ENCODE measurements at places on chromosomes 1 and 21.

DNA sequence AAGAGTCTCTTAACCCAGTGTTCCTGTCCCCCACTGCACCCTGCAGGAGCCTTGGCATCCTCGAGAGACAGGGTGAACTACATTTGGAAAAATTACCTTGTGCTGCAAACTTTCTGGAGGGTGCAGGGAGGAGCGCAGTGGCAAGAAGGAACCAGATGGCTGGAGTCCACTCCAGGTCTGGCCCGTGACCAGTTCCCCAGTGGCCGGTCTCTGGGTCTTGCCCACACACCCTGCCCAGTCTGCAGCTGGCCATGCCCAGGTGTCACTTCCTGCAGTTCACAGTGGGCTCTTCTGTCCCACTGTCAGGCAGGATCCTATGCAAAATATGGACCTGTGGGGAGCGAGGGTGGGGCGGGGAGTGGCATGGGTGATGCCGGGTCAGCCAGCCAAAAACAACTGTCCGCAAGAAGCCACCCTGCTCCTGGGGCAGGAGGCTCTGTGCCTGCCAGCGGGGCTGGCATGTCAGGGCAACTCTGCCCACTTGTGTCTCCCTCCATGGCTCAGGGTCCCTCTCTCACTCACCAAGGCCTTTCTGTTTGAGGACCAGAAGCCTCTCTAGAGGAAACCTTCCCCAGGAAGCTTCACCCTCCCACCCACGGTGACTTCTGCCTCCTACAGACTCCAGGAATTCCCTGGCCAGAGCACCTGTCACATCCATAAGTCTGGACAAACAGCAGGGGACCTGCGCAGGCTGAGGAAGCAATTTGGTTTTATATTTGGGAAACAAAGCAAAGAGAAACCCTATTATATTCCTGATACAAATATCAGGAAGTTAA is 55.6 kb downstream of the KIF21B start:
- DNase-seq, result no peak

GRCh38 chr21:37118187-37118826 is 45.3 kb downstream of the TTC3 start:
- no peak for DNase-seq

GRCh38 chr1:227330279-227331076 is 12.2 kb upstream of the CDC42BPA start:
- DNase-seq, result no peak

DNA sequence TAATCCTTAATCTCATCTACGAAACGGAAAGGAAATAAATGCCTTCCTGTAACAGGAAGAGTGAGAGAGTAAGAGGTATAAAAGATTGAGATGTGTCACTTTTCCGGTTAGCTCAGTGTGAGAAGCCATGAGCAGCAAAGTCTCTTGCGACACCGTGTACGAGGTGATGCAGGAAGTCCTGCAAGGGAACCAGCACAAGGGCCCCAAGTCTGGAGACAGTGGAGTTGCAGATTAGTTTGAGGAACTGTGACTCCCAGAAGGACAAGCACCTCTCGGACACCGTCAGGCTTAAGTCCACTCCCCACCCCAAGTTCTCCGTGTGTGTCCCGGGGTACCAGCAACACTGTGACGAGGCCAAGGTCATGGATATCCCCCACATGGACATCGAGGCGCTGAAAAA is 592.3 kb upstream of the ADGRL2 start:
- no peak for DNase-seq

GRCh38 chr1:36992139-36992943 is 42.0 kb downstream of the GRIK3 start:
- no peak for DNase-seq

GRCh38 chr1:201807958-201808632 is 20.9 kb upstream of the IPO9 start:
- DNase-seq, result no peak

DNA sequence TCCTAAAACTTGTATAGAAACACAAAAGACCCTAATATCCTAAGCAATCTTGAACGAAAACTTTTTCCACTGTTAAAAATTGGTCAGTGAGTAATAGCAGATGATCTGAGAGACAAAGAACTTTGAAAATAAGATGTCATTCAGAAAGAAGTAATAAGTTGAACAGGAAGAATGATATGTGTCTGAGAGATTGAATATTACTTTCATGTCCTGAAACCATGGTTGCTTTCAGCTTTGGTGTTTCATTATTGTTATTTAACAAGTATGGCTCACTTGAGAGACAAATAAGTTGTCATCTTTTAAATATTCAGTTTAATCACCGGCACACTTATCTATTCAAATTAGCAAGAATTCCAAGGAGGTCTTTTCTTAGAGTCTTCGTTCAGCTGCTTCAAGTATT is 11.4 kb downstream of the PRKACB start:
- no peak for DNase-seq

DNA sequence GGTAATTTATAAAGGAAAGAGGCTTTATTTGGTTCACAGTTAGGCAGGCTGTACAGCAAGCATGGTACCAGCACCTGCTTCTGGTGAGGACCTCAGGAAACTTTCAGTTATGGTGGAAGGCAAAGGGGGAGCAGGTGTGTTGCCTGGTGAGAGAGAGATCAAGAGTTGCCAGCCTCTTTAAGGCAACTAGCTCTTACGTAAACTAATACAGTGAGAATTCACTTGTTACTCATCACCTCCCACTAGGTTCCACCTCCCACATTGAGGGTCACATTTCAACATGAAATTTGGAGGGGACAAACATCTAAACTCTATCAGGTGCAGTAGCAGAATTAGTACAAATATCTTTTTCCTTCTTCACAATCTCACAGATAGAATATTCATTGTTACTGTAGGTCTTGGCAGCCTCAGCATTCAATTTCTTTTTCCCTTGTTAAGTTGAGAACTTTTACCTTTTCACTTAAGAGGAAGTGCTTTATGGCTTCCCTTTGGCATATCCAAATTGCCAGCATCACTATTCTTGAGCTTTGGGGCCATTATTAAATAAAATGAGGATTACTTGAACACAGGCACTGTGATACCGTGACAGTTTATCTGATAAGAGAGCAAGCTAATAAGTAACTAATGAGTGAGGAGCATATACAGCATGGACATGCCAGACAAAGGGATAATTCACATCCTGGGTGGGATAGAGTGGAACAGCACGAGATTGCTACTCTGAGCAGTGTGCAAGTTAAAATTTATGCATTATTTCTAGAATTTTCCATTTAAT is 48.4 kb downstream of the MAGI3 start:
- no peak for DNase-seq

- DNase-seq, result no peak
Observed at GRCh38 chr1:226845624-226846023, 24.8 kb upstream of the PSEN2 start.

DNA sequence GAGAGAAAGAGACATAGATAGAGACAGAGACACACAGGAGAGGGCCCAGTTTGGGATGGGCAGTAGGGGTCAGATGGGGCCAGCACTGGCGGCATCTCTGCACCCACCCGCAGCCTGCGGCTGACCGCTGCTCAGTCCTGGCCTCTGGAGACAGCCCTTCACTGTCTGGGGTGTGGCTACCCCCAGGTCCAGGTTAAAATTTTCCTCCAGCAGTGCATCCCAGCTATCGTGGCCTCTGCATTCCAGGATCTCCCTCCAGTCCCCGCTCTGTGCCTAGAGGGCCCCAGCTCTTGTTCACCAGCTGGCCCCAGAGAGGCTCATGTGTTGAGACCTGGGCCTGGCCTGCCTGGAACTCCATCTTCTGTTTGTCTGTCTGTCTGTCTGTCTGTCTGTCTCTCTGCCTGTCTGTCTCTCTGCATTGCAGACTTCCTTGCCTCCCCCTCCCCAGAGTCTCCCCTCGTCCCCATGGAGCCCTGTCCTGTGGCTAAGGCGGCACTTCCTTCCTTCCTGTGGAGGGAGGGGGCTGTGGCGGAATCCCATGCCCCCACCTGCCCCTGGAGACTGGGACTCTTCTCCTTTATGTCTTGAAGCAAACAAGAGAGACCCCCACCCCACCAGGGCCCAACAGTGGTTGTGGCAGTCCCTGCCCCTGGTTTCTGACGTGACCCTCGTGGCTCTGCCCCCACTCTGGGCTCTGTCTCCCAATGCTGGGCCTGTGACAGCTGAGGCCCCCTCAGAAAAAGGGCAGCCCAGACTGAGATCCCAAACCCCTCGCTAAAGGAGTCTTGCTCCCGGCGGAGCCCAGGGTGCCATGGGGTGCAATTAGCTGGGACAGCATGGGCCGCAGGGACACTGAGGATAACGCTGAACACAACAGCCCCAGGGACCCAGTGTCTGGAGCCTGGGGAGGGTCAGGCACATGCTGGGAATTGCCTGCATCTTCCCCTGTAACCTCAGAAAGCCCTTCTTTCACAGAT is 241.8 kb downstream of the NPHP4 start:
- DNase-seq, result no peak

GRCh38 chr1:1875932-1876331 is 15.0 kb downstream of the GNB1 start:
- no peak for DNase-seq

- DNase-seq, result peak; percentile 43
Observed at GRCh38 chr1:56527548-56528302, 51.6 kb downstream of the PLPP3 start.

DNA sequence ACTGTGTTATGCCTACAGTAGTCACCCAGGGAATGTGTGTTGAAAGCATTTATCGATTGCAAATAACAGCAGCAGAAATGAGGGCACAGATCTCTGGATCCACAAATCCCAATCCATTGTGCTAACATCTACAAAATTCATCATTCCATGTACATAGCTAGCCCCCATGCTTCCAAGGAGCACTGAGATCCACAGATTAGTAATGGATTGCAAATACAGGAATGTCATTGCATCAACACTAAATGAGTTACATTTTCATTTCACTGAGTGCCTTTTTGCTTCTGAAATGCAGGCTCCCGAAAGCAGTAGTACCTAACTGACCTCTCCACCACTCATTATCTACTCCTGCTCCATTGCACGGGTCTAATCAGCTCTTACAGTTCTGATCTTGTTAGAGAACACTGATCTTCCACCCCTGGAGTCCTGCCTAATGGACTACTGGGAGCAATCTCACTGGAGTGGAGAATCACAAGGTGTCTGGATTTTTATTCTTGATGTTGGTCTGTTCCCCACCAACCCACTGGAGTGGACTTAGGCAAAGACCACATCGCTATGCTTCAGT is 30.5 kb downstream of the ASTN1 start:
- DNase-seq, result peak; percentile 96

GRCh38 chr1:47830021-47830420 is 167.2 kb downstream of the TRABD2B start:
- no peak for DNase-seq

- DNase-seq, result peak; percentile 84
Observed at GRCh38 chr1:202623075-202623474, 87.2 kb downstream of the SYT2 start.

GRCh38 chr1:15152318-15153183 is 996 bp upstream of the TMEM51 start:
- DNase-seq, result peak; percentile 95

GRCh38 chr1:218339267-218339831 is 5.8 kb upstream of the TGFB2 start:
- DNase-seq, result peak; percentile 71

- peak; percentile 86 for DNase-seq
Observed at GRCh38 chr1:58781541-58782177, 2.2 kb downstream of the JUN start.

- DNase-seq, result no peak
Observed at GRCh38 chr1:4856396-4856795, 202.0 kb downstream of the AJAP1 start.

- no peak for DNase-seq
Observed at GRCh38 chr1:236850077-236850979, 55.2 kb downstream of the MTR start.

DNA sequence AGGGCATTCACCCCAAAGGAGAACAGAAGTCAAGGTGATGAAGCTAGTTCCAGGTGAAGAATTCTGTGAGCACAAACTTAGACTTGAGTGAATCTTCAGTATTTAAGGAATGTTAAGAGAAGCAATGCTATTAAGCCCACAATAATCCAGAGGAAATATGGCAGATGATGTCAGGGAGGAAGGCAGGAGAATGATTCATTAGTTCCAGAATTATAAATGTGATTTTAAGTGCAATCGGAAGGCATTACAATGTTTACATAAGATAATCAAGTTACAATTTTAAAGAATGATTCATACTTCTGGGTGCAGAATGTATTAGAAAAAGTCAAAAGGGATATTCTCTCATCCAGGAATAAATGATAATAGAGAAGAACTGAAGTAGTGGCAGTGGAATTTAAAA is 545.2 kb upstream of the BRINP3 start:
- DNase-seq, result no peak

DNA sequence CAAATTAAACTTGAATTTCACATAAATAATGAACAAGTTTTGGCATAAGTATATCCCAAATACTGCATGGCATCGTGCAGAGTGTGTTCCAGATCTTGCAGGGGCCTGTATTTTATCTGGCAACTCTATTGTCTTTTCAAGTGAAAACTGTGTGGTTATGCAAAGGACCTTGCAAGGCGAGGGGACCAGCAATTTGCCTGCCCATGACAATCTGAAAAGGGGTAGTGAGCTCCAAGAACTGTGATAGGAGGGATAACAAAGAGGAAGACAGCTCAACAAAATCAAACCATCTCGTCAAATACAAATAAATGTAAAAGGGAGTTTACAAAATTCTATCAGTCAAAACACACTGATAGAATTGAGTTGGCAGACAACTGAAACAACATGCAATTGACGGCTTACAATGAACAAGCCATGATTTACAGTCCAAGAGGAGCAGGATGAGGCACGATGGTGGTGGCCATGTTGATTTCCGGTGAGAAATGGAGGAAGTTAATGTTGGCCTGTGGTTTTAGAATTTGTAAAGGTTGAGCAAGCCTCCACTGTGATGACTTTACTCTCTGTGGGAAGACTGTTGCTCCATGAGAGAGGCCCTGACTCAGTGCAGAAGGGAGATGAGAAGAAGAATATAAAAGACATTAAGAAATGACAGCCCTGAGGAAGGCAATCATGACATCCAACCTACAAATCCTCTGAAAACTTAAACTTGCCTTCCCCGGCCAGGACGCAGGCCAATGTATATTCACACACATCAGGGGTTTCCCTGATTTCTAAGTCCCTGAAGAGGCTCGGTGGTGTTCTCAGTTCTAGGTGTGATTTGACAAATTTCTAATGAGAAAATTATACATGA is 132.2 kb downstream of the ADSS2 start:
- no peak for DNase-seq

DNA sequence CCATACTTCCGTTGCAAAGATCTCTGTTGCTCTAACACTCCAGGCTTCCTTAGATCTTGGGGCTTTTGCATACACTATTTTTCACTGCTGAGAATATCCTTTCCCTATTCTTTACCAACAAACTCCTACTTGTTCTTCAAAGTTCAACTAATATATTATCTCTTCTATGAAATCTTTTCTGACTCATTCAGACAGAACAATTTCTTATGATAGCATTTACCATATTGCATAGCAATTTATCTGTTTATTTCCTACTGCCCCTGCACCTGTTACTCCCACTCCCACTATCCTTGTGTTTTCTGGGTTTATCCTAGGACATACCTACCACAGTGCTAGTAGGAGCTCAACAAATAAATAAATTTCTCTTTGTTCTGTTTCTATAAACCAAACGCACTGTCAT is 11.0 kb downstream of the GADD45A start:
- no peak for DNase-seq

- peak; percentile 93 for DNase-seq
Observed at GRCh38 chr1:44316231-44316759, 38.8 kb downstream of the ERI3 start.

GRCh38 chr1:192243721-192244120 is 73.1 kb upstream of the RGS21 start:
- no peak for DNase-seq
